ENCODE measurements at places on chromosomes 16 and 17.

DNA sequence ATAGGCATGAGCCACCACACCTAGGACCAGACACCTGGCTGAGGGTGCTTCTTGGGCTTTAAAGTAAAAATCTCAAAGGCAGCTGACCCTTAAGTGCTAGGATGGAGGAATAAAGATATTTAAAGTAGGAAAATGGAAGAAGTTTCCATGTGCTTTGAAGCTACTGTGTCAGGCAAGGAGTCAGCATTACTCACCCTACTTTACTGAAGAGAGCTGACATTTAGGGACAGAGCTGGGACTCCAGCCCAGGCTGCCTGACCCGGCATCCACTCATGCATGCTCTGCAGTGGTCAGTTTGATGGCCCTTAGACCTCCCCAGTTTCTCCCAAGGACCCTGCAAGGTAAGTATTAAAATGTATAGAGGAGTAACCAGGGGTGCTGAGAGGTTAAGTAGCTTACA is 124.7 kb upstream of the PLCG2 start:
- DNase-seq: no peak

GRCh38 chr17:35287286-35287811 is 44.5 kb downstream of the SLFN5 start:
- DNase-seq: no peak

GRCh38 chr17:80759377-80759673 is 214.7 kb downstream of the RPTOR start:
- peak; percentile 35 for DNase-seq

DNA sequence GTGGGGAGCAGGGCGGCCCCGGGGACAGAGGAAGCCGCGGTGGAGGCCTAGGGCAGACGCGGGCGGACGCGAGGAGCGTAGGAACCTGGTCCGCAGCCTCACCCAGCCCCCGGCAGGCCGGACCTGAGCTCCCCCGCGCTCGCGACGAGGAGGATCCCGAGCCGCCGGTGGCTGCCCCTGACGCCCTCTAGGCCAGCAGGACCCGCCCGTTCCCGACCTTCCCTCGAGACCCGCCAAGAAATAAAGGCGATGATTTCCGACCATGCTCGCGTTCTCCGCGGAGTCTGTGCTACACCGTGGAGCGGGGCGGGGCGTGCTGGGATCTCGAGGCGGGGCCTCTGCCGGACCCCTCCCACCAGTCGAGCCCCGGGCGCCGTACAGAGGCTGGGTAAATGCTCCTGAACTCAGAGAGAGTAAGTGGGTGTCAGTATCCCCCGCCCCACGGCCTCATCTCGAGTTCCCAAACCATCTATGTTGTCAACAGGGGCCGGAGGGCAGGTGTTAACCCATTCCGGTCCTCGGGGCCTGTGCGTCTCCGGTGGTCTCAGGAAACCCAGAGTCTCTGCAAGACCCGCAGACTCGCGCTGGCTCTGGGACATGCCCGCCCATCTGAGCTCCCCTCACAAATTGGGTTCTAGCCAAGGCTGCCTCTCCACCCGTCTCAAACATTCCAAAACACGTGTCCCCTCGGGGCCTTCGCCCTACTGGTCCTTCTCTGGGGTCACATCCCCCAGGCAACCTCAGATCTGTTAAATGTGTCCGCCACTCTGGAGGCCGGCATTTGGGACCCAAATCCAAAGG is 13.7 kb downstream of the SYCE1L start:
- peak; percentile 68 for DNase-seq

GRCh38 chr17:1709971-1710806 is at the start of gene TLCD2:
Gene TLCD2 (minus strand): TSS chr17:1710377. CDS start chr17:1710242, 135 bp downstream.
- no peak for DNase-seq

DNA sequence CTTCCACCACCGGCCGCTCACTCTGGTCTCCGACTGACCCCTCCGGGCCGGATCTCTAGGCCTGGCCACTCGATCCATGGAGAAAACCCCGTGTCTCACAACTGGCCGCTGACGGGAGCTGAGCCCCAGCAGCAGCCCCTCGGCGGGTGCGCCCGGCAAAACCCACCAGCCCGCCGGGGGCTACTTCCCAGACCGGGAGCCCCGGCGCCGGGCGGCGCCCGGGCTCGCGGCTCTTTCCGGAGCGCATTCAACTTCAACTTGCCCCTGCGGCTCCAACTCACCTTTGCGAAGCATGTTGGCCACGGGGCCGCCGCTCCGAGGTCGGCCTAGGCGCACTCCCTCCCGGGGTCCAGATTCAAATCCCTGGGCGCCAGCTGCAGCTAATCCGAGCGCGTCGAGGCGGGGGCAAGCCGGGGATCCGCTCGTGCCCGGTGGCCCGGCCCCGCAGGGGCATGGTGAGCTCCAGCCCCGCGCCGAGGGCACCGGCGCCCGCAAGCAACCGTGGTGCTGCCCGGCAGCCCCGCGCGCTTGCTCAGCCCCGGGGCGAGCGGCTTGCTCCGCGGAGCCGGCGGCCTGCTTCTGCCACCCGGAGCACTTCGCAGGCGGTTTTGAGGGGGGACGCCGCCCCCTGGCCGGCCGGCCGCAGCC is 438 bp downstream of the RTN4RL1 start:
- no peak for DNase-seq
